GDM1 (cell line): ENCODE measurements at places on chromosomes 3 and 15.
A peak's percentile ranks its signal among the peaks of the same experiment; 100 is the strongest.

- no peak for DNase-seq
Observed at GRCh38 chr3:149162007-149162406, 32.6 kb downstream of the HPS3 start.

DNA sequence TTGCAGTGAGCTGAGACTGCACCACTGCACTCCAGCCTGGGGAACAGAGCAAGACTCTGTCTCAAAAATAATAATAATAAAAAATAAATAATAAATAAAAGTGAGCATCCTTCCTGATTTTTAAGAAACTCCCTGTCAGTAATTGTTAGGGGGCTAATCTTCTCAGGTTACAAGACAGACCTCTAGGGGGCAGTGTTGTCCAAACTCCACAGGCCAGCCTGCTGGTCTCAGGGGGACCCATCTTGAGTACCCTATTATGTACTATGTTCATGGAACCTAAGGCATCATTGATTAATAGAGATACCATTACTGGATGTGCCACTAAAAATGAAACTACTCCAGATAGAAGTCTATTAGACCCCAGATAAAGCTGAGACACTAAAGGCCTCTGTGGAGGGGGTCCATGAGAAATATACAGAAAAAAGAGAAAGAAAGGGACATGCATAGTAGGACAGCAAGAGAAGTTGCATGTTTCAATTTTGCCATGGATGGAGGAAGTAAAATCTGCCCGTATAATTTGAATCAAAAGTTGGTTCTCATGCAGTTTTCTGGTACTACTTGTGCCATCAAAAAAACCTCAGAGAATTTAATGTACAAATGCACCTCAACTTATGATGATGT lies 85.5 kb upstream of the CDV3 start:
- DNase-seq, result peak; percentile 37

- DNase-seq, result no peak
Observed at GRCh38 chr3:185540695-185541094, 11.7 kb downstream of the LIPH start.

- peak; percentile 10 for DNase-seq
Observed at GRCh38 chr3:38163117-38163840, 2.1 kb upstream of the OXSR1 start.

DNA sequence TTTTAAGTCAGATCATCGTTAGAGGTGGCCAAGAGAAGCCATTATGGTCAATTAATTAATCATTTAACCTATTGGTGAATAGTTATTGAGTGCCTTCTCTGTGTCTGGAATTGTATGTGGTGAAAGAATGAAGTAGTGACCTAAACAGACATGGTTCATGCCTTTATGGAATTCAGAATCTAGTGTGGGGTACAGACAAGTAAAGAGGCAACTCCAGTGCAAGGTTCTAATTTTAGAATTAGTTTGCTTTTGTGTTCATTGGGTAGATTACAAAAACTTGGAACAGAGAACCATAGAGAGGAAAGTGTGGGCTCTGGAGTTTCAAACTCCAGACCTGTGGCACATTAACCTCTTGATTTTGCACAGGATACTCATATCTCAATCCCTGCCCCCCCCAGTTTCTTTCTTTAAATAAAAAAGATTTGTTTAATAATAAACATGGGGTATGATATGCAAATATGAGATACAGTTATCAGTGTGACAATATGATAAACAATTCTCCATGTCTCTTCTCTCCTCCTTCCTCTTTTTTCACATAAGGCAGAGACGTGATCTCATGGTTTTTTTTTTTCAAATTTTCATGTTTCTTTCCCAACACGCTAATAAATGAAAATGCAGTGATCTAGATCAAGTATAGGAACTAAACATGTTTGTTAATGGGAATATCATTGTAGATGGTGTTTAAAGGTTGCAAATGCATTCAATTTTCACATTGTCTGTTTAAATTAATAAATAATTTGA lies 117.9 kb downstream of the MITF start:
- DNase-seq, result no peak

DNA sequence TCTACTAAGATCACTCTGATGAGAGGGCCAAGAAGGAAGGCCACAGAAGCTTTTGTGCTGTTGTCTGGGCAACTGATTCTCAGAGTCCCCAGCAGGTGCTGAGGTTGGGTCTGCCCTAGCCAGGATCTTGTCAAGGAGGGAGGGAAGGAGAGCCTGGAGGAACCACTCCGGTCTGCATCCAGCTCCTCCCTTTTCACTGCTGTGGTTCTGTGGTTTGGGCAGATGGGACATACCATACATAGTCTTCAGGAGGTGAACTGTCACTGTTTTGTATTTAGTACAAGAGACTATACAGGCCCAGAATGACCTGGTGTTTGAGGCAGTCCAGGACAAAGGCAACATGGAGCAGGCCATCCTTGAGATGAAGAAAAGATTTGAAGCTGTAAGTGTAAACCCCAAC lies 21.9 kb downstream of the C3orf62 start:
- DNase-seq, result no peak

- no peak for DNase-seq
Observed at GRCh38 chr3:134362221-134362620, 12.0 kb downstream of the AMOTL2 start.

DNA sequence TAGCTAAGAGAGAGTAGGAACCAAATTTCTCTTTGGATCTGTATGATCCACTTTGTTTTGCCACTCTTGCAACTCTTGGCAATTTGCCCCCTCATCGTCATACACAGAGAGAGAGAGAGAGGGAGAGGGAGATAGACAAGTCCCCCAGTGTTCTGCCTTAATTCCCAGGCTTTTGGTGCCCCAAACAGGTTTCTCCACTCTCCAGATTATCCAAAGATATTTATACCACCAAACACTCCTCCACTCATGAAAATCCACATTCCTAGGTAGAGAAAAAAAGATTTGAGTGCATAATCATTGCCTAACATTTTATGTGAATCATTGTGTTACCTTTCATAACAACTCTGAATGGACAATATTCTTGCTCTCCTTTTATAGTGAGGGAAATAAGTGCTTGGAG lies 15.3 kb downstream of the ACP3 start:
- DNase-seq, result no peak

- no peak for DNase-seq
Observed at GRCh38 chr3:151550025-151550618, 89.3 kb upstream of the IGSF10 start.

DNA sequence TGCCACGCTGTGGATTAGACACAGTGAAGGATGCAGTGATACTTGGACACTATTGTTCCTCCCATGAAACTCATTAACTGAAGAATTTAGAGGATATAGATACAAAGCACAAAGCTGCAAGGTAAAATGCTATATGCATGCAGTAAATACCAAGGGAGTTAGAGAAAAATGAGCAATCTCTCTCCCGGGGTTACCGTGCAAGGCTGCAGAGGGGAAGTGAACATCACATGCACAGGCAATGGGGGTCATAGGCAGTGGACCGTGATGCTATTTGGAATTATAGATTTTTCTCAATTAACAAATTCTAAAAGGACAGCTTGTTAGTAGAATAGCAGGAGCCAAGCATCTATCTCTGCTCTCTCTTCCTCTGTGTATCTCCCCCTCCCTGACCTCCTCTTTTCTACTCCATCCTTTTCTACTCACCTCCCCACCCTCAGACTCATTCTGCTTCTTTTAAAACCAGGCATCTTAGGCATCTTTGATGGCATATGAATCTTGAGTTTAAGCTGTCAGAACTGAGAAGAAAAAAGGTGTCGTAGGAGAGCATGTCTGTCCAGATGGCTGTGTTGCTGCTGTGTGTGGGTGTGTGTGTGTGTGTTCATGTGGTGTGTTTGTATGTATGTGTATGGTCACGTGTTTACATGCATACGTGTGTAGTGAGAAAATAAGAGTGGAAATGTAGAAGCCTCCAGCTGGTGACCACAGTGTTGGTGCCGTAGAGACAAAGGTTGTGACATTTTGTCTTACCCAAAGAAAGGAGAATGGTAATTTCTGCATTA lies 339.0 kb downstream of the EPHB1 start:
- no peak for DNase-seq

GRCh38 chr3:81925385-81925784 lies 163.9 kb upstream of the GBE1 start:
- DNase-seq, result no peak

GRCh38 chr15:92600856-92601255 lies 54.7 kb downstream of the FAM174B start:
- DNase-seq, result no peak

GRCh38 chr15:62163397-62164013 lies 1.6 kb downstream of the C2CD4B start:
- DNase-seq, result no peak

- DNase-seq, result no peak
Observed at GRCh38 chr15:34336231-34336990, 1.2 kb downstream of the SLC12A6 start.

DNA sequence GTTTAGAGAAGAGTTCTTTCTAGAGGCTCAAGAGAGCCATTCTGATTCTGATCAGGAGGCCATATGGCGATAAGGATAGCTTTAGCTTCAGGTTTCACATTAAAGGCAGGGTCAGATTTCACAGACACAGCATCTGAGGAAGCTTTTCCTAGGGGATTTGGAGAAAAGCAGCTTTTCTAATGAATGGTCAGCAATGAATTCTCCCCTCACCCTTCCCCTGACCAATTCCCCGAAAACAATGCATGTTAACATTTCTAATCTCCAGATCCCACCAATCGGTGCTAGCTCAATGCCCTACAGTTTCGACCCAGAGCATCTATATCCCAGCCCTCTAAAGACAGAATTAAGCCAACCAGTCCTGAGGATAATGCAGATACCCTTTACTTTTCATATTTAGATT lies 9.8 kb downstream of the AGBL1 start:
- no peak for DNase-seq

DNA sequence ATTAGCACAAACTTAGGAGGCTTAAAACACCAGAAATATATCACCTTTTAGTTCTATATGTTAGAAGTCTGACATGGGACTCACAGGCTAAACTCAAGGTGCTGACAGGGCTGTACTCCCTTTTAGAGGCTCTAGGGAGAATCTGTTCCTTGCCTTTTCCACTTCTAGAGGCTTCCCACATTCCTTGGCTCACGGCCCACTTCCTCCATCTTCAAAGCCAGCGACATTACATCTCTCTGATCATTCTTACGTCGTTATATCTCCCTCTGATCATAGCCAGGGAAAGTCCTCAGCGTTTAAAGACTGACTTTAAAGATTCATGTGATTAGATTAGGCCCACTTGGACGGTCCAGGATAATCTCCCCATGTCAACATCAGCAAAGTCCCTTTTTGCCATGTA lies 166.3 kb downstream of the GREM1 start:
- DNase-seq, result no peak

GRCh38 chr15:41148065-41148464 lies 32.0 kb upstream of the INO80 start:
- DNase-seq, result no peak

DNA sequence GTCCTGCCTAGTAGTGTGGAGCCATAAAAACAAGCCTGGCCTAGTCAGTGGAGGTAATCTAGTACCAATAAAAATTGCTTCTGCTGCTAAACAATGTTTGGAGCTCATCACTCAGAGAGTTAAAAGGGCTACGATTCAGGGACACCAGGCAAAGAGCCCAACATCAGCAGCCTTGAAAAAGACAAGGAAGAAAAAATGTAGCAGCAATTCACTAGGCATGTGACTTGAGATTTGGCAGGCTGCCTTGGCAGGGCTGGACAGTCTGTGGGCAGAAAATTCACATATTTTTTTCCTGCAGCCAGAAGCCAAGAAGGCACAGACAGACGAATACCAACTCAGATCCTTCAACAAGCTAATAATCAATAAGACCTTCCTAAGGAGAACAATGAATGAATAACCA lies 47.2 kb downstream of the IGSF11 start:
- DNase-seq, result no peak

DNA sequence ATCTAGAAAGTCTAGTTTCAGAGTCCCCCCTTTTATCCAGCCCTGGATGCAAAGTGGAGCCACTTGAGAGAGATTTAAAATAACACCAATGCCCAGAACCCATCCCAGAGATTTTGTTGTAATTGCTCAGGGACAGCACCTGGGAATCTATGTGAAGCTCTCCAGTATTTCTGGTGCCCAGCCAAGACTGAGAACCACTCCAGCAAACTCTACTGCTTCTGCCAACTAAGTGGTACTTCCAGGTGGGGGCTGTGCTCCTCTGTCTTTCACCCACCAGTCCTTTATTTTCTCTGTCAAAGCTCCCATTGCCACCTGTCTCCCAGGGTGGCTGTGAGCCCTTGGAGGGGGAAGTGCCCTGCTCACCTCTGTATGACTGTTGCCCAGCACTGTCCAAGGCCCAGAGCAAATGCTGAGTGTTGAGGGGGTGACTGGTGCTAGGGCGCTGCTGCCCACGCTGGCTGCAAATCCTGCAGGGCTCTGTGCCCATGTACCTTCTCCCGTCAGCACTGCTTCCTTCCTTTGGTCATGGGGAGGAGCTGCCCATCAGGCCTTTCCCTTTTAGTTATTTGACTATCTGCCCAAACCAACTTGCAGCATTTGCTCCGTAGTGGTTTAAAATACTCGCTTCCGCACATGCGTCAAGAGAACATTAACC lies 9.4 kb downstream of the CLSTN2 start:
- DNase-seq, result no peak

DNA sequence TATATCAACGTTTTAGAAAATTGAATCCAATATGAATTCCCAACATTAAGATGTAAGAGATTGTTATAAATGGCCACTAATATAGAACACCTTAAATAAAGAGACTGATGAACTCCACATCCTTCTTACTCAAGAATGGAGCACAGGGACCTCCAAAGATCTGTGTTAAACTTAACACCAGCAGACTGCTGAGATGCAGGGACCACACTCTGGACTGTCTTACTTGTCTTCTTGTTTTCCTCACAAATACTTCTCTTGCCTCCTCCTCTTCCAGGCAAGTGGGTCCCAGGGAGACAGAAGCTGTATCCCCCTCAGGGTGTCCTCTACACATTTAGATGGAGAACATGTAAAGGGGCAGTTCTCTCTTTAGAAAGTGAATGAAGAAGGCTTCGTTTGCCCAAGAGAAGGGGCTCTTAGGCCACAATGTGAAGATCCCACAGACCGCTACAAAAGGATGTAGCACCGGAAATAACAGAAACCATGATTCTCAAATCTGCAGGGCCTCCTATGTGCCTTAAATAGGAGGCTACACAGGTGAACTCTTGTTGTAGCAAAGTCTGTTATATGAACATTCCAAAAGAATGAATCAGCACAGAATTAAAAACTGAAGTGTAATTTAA lies 52.2 kb downstream of the SATB1 start:
- no peak for DNase-seq

DNA sequence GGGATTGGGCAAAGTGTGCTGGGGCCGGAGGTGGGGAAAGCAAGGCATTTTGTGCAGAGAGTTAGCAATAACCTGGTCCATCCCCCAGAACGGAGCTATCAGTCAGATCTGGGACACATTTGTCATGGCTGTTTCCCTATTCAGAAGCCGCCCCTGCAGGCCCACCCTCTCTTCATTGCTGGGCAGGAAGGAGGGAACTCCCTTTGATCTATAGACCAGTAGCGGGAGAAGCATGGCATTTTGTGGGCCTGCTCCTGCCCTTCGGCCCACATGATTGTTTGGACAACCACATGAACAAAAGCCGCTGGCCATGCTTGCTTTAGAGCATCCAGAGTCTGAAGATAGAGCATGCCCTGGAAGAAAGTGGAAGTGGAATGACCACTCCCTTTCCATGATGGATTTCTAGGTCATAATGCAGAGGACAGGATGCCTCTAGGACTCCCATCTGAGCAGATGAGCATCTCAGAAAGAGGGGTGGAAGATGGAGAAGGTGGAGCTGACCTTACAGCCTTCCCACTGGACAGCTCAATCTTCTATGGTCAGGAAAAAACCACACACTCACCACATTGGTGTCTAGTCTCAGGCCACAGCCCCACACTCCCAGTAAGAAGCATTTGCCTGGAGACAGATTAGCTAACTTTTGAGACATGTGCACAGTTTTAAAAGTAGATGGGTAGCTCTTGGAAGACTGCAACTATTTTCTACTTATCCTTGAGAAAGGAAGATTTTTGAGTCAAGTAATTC lies 11.9 kb upstream of the LRTM1 start:
- DNase-seq, result no peak
